ENCODE measurements at places on chromosomes 12 and 14. TPM values are rescaled to one million over a fixed set of nuclear protein-coding genes. Genes with fewer than 3 reads are reported as not detected.

- no peak for DNase-seq
Measured at GRCh38 chr14:96245710-96246538, 10.1 kb upstream of the BDKRB1 start.

- DNase-seq: no peak
Measured at GRCh38 chr14:49303946-49304516, 282.1 kb downstream of the RPS29 start.

DNA sequence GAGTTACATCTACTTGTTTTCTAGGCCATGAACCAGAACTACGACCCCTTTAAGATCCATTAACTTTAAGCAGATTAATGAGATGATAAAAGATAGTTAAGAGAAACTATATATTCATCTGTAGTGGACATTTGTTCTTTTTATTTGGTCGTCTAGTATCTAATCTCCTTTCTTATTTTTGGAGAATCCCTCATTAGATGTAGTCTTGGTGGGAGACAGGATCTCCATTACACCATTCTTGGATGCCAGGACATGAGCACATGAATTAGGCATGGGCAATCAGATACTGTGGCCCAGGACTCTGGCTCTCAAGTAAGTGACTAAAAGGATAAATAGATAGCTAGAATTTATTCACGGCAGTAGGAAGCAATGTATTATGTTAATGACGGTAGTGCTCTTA is 245.0 kb downstream of the ATP23 start:
- no peak for DNase-seq

DNA sequence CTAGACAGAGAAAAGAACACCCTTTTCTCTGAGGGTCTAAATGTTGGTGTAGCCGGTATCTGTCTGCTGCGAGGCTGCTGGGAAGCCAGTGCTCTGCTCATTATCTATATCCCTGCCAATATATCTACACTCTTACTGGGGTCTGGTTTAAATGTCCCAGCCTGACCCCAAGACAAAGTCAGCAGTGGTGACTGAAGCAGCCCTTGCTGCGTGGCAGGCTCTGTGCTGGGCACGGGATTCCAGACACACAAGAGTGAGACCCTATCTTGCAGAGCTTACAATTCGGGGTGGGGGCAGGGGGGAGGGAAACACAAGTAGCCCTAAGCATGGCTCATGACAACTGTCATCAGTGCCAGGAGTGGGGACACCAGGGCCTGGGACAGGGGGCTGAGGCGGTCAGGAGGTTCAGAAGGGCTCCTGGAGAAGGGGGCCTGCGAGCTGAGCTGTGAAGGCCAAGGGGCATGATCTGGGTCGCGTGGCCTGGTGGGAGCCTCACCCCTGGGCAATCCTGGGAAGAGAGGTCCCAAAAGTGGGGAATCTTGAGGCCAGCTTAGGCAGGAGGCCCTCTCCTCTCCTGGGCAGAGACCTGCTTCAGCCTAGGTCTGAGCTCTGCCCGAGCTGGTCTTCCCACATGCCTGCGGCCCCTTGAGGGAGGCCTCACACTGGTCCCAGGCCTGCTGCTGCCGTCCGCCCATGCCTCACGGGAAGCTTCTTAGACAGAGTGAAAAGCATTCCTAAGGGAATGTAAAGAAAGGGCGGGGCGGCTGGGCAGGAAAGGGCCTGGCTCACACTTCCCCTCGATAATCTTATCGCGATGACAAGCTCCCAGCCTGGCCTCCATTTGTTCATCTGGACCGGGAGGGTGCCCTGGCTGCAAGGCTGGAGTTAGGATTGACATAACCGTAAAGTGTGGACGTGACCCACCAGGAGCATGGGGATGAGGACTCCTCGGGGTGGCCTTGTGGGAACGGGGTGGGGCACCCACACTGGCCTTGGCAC is 7.3 kb upstream of the RCOR1 start:
- DNase-seq: no peak

- no peak for DNase-seq
Measured at GRCh38 chr12:34097213-34097612, 74.9 kb downstream of the ALG10 start.

DNA sequence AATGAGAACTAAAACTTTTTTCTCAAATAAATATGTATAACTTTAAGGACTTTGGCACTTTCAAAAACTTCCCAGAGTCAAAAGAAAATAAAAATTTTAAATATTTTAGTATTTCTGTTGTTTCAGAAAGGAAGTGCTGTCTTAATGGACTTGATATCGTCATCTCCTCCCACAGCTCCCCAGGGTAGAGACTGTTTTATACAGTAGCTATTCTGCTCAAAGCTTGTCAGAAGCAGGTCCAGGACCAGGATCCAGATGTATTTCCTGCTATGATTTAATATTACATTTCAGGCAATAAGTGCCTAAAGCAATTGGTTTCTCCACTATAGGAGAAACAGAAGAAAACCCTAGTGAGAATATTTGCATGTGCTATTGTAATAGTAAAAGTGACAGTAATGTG is 218.5 kb upstream of the G2E3 start:
- DNase-seq: no peak

DNA sequence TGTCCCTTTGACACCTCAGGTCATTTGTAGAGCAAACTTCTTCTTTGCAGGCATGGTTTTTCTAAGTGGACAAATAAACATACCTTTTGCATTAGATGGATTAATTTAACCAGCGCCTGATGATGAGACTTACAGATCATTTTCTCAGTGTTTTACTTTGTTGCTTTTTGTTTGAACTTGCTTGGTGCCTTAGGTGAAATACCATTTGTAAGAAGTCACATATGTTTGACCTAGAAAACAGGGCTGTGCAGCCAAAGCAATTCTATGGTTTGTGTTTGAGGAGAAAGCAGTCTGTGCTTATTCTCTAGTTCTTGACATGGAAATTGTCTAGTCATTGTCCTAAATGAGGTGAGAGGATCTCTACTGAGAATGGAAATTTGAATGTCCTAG is 111.1 kb downstream of the DIP2B start:
- no peak for DNase-seq

DNA sequence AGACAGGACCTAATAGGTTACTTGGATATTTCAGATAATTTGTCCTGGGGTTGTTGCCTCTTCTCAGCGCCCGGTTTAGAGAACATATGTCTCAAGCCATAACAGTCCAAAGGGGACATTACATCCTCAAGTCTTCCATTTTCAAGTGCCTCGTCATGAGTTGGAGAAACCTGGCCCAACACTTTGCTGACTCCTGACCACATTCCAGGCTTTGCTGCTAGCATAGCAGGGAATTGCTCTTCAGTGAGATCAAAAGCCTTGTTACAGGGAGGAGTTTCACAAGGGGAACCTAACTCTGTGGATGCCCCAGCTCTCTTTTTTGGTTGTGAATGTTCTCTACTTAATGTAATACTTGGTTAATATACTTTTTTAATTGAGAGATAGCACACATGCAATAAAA is 8.2 kb upstream of the MMP19 start:
- DNase-seq: no peak

GRCh38 chr14:105150026-105150367 is 18.6 kb downstream of the JAG2 start:
- DNase-seq: no peak

GRCh38 chr12:22700106-22700505 is 75.1 kb downstream of the ETNK1 start:
- no peak for DNase-seq

GRCh38 chr14:59483363-59483762 is 845 bp downstream of the L3HYPDH start:
- DNase-seq: peak; percentile 19

GRCh38 chr14:50312734-50313054 is 570 bp downstream of the DMAC2L start:
- DNase-seq: no peak

DNA sequence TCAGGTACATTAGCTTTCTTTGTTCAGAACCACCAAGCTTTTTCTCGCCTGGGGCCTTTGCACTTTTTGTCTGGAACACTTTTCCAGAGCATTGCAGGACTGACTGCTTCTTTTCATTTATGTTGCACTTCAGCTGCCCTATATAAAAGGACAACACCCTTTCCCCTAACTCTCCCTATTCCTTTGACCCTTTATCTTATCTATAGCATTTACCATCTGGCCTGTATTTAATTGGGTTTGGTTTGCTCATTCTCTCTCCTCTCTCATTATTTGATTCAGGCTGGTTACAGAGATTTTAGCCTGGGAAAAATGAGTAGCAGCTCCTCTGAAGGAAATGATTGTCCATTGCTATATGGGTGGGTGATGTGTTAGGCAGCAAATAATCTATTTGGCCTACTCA is 165.4 kb downstream of the KICS2 start:
- DNase-seq: no peak

DNA sequence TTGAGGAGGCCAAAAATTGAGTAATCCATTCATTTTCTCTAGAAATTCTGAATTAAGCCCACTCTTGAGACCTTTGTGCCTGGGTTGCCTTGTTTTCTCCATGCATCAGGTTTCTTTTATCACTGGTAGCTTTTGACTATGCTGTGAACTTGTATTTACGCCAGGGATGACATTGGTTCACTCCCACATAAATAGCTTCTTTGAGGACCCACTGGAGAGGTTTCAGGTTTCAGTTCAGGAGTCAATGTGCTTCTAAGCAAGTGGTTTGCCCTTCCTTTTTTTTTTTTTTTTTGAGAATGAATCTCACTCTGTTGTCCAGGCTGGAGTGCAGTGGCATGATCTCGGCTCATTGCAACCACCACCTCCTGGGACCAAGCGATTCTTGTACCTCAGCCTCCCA is 10.2 kb upstream of the SLC17A8 start:
- DNase-seq: no peak

GRCh38 chr14:30885840-30886740 is 11.7 kb downstream of the COCH start:
- no peak for DNase-seq

- DNase-seq: no peak
Measured at GRCh38 chr14:48814562-48814961, 771.6 kb downstream of the RPS29 start.

GRCh38 chr14:54207075-54207474 is 189.7 kb upstream of the CDKN3 start:
- no peak for DNase-seq

DNA sequence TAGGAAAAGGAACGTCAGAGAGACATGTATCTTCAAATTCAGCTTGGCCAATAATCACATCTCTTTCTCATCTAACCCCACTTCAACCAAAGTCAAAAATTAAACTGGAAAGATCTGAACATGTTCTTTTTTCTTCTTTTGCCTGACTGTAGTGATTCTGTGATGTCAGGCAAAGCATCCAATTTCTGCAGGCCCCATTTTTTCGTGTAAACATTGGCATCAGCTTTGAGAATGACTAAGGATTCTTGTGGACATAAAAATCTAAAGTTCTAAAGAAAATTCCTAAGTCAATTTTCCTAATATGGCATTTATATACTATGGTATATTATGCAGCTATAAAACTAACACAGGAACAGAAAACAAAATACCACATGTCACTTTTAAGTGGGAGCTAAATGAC is 89.1 kb downstream of the STXBP6 start:
- DNase-seq: no peak

Gene CIDEB
- total RNA-seq: 17.3 TPM

Gene PSMB5
- 79.7 TPM for total RNA-seq

Gene SMIM41
- total RNA-seq: not detected

Gene GLIPR1L1
- total RNA-seq: not detected

Gene KRT82
- total RNA-seq: not detected

Gene RPS6KA5
- 1.4 TPM for total RNA-seq

Gene ISCA2
- 6.5 TPM for total RNA-seq

Gene ZC2HC1C
- 1.1 TPM for total RNA-seq

Gene KRT6C
- total RNA-seq: not detected

Gene KERA
- total RNA-seq: not detected

All from thoracic aorta (tissue), 2 donors.